ENCODE measurements at places on chromosomes 7 and 10. TPM values are rescaled to one million over a fixed set of nuclear protein-coding genes. Genes with fewer than 3 reads are reported as not detected.

DNA sequence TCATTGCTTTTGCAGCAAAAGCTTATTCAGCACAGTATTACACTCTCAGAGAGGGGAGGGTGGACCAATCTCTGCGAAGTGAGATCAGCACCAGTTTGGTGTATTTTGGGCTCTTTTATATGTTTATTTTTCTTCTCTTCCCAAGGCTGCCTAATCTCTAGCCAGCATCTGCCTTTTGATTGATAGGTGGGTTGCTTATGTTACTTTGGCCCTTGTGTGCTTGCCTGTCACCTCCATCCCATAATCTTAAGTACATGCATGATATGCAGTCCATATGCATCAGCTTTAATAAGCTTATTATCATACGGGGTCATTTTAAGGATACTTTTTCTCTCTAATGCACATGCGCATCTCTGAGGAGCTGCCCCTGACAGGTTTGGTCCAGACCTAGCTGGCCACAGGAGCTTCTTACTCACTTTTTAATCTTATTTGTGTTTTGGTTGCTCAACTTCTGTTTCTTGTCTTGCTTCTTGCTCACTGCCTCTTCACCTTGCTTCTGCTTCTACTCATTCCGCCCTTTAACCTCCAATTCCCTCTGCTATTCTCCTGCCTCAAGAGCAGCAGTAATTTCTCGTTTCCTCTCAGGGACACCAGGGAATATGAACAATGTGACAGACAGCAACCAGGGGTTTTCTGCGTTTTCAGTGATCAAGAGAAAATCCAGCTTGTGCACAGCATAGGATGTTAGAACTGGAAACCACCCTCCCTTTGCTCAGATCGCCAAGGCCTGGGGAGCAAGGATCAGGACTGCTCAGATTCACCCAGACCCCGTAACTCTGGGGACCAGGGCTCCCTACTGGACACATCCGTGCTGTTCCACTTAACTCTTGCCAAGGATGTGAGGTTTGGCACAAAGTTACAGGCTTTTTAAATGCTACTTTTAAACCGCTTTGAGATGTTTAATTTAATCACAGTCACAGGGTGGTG, 10.0 kb downstream of the RGR start:
- DNase-seq: no peak

GRCh38 chr10:89064748-89065147, 74.2 kb downstream of the FAS start:
- no peak for DNase-seq

- DNase-seq: no peak
Measured at GRCh38 chr10:131724891-131725580, 175.8 kb upstream of the PPP2R2D start.

Gene ABLIM1
- 293 TPM for total RNA-seq

- DNase-seq: no peak
Measured at GRCh38 chr10:132648072-132648850, 110.7 kb downstream of the INPP5A start.

Gene MKX
- total RNA-seq: not detected

DNA sequence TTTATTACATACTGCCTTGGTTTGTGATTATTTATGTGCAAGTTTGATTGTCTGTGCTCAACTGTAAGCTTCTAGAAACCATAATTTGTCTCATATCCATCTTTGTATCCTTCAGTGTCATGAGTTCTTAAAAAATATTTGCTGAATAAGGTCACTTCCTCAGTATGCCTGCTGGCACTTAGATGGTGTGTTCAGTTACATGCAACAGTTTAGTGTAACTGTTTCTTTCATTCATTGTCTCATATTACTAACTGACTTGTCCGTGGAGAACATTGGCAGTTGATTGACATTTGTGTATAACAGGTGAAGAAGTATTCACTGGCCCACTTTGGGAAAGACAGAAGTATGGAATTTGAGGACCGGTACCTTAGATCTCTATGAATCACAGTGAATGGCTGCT, 236.9 kb downstream of the PRKG1 start:
- DNase-seq: no peak

DNA sequence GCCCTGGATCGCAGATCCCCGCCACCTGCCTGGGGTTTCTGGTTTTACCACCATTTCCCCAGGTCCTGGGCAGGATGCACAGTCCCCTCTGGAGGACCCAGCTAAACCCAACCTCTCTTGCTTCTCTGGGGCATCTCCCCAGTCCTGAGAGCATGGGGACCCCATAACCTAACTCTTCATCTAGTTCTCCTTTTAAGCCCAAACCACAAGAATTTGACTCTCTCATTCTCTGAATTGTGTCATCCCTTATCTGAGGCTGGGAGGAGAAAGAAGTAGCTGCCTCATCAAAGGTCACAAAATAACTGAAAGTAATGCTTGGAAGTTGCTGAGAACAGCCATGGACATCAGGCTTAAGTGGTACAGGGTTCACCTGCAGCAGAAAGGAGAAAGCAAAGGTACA, 159.9 kb downstream of the FGFR2 start:
- no peak for DNase-seq

Gene LRRD1
- total RNA-seq: not detected

All from CD8-positive, alpha-beta T cell (primary cell).